ENCODE measurements at places on chromosomes 6 and 20.
A peak's percentile ranks its signal among the peaks of the same experiment; 100 is the strongest.

DNA sequence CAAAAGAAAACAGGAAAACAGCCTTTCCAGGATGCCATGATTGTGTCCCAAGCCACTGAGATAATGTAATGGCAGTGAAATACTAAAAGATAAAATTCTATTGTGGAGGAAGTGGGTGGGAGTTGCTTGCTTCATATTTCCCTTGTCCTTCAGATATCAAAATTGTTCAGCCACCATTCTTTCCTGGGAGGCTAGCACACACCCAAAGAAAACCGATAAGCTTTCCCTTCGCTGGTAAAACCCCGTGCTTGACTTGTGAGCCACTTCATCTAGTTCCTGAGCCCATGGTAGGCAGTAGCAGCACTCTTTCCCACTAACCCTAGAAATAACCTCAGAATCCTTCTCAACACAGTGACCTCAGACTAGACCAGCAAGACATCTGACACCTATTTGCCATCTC is 357.4 kb upstream of the PLCB4 start:
- DNase-seq: no peak

GRCh38 chr6:159077123-159077522 is 32.3 kb upstream of the TAGAP start:
- DNase-seq: peak; percentile 57

- DNase-seq: no peak
Measured at GRCh38 chr20:19915111-19915798, 101.9 kb upstream of the NAA20 start.

DNA sequence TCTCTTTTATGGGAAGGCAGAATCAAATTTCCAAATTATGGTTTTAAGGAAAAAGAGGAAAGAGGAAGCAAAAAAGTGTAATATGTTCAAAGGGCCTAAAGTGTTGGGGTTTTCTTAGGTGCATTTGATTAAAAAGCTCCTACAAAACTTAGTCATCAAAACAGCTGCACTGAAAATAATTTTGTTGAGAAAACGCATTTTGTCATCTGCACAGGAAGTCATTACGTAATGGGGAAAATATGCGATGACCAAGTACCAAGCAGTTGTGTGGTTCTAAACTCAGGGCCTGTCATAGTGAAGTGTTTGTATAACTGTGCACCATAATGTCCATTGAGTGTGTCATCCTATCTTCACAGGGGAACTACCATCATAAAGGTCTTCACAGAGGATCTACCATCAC is 15.6 kb downstream of the HAO1 start:
- no peak for DNase-seq

GRCh38 chr6:44779130-44779826 is 391.8 kb downstream of the CDC5L start:
- no peak for DNase-seq

DNA sequence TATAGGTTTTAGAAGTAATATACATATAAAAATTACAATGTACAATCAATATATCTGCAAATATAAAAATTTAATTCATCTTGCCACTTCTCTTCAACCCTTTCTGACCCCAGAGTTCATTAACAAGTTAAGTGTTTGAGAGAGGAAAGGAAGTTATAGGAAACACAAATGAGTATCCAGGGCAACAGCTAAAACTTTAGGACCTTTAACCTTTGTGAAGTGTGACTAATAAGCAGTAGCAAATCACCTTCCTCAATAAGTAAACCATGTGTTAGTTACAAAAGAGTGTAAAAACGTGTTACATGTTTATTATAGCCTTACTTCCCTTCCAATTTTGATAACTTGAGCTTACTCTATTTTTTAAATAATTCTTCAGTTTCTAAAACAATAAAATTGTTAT is 73.4 kb upstream of the SIM1 start:
- no peak for DNase-seq

GRCh38 chr6:42158011-42158410 is 15.2 kb upstream of the GUCA1A start:
- no peak for DNase-seq

- no peak for DNase-seq
Measured at GRCh38 chr6:67199425-67199824, 1435.7 kb upstream of the ADGRB3 start.

- DNase-seq: no peak
Measured at GRCh38 chr6:85252552-85252951, 197.3 kb upstream of the NT5E start.

- DNase-seq: no peak
Measured at GRCh38 chr6:160057080-160057479, 64.5 kb upstream of the SLC22A1 start.

- no peak for DNase-seq
Measured at GRCh38 chr20:24672181-24672880, 202.9 kb downstream of the SYNDIG1 start.

DNA sequence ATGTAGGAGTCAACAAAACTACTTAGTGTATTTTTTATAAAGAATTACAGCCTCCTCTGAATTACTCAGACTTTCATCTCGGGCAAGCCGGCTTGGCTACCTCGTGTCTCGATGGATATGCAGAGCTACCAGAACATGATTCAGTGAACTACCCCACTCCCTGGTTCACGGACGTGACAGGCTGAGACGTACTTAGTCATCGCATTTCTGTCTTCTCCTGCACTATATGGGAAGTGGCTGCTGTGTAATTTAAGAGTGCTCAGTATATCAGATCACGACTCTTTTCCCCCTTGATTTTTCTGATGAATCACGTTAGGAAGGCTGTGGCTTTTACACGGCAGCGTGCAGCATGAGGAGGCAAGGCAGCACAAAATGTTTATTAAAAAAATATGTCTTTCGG is 302.7 kb upstream of the ZFP64 start:
- peak; percentile 50 for DNase-seq

GRCh38 chr6:133730881-133731280 is 158.0 kb upstream of the TCF21 start:
- DNase-seq: no peak

DNA sequence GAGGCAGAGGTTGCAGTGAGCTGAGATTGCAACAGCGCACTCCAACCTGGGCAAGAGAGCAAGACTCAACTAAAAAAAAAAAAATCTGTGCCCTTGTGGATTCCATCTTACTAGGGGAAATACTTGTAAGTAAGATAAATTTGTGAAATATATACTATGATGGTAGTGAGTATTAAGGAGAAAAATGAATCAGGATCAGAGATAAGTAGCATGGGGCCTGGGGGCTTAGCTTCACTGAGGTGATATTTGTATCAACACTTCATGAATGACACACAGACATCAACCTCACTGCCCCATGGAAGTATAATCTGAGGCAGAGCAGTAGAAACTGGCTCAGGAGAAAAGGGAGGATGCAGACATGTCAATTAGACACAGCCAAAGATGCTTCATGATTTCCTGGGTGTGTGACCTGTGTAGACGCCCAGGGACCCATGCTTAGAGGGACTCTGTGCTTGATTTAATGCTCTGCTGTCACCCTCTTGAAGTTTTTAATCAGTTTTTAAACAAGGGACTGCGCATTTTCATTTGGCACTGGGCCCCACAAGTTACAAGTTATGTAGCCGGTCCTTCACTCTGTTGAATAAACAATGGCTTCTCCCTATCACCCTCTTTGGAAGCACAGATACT is 41.9 kb downstream of the PCNA start:
- peak; percentile 8 for DNase-seq

DNA sequence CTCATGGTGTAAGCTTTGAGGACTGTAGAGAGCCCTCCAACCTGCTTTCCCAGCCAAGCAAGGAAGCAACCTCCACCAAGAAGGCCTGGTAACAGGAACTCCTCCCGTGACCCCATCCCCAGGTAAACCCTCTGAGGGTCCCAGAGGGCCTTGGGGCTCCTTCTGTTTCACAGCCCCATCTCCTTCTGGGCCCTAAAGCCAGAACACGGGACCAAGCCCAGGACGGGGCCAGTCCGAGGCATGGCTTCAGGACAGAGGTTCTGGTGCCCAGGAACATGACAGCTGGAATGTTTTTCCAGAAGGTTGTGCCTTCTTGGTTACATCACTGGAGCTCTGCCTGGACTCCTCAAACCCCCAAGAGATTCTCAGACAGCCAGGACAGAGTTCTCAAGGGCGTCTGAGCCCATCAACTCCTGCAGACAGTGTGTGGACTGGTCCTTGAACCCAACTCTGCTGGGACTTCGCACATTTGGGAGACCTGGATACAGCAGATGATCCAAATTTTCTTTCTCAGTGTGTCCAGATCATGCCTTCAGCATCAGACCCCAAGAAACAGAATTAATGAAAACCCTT is 43.1 kb downstream of the RRBP1 start:
- no peak for DNase-seq

DNA sequence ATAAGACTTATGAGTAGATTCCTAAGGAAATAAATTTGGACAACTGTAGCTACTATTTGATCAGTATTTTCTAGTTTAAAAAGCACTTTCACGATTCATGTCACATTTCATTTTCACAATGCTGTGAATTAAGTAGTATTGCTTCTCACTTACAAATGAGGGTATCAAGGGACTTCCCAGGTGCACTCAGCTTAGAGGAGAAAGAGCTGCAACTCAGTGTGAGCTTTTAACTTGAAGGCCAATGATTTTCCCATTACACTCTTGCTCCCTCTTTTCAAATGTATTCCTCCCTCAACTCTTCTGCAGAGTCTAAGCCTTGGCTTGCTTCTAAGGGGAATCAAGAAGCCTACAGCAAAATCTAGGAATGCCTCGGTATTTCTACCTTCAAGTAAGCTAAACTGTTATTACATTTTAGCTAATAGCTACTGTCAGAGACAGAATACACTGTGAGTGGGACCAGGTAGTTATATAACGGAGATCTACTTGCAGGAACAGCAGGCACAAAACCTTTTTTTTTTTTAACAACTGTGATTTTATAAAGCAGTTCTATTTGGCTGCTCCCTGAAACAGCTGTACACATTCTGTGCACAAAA is 339.0 kb downstream of the SYNE1 start:
- no peak for DNase-seq

GRCh38 chr6:3440911-3441310 is 15.9 kb downstream of the SLC22A23 start:
- DNase-seq: no peak

DNA sequence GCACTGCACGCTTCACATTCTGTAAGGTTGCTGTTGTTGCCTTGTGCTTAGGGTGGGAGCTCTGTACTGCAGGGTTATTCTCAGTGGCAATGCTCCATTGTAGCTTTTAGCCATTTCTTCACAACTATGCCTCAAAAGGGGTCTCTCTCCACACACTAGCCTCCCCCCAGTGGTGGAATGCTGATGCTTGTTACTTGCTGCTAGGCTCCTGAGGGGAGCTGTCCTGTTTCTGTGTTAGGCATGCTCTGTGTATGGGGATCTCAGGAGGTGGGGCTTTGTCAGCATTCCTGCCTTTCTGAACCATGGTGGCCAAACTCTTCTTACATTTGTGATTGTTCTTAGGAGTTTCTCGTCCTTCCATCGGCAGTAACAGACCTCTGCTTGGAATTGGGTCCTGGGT is 18.8 kb downstream of the TMEM170B start:
- DNase-seq: no peak

- DNase-seq: peak; percentile 56
Measured at GRCh38 chr6:43733471-43734293, 36.3 kb upstream of the VEGFA start.

GRCh38 chr6:97021194-97021593 is 96.7 kb downstream of the KLHL32 start:
- DNase-seq: no peak

DNA sequence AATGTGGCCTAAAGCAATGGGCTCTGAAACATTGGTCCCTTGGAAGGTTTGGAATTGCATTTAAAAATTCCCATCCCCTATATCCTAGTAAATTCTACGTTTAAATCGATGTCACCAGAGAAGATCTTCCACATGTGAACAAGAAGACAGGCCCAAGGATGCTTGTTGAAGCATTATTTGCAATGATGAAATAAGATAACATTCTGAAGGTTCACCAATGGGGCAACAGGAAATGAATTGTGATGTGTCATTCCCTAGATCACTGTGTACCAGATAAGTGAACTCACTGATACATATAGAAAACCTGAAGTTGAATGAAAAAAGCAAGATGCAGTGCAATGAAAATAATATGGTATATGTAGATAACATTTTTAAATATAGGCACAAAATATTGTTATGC is 464.3 kb upstream of the BTBD3 start:
- DNase-seq: no peak

GRCh38 chr20:24098886-24099285 is 110.3 kb upstream of the GGTLC1 start:
- no peak for DNase-seq

- no peak for DNase-seq
Measured at GRCh38 chr6:72963946-72964345, 261.4 kb downstream of the KHDC1L start.

GRCh38 chr6:165962366-165962765 is 205.3 kb downstream of the TBXT start:
- DNase-seq: no peak

GRCh38 chr6:32424589-32425300 is 14.9 kb upstream of the HLA-DRA start:
- DNase-seq: no peak

DNA sequence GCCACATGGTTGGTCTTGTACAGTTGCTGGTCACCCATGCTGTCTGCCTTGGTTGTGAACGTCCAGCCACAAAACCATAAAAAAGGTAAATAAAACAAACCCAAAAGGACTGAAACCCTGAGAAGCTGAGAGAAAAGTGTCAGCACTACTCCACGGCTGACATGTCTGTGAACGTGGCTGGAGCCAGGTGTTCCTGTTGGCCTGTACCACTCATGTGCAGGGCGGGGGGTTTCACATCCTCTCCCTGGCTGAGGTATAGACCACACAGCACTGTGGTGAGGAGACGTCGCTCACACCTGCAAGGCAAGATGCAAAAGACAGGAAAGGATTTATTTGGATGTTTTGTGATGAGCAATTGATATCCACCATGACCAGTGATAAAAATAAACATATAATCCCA is 51.9 kb upstream of the MRPS10 start:
- no peak for DNase-seq

DNA sequence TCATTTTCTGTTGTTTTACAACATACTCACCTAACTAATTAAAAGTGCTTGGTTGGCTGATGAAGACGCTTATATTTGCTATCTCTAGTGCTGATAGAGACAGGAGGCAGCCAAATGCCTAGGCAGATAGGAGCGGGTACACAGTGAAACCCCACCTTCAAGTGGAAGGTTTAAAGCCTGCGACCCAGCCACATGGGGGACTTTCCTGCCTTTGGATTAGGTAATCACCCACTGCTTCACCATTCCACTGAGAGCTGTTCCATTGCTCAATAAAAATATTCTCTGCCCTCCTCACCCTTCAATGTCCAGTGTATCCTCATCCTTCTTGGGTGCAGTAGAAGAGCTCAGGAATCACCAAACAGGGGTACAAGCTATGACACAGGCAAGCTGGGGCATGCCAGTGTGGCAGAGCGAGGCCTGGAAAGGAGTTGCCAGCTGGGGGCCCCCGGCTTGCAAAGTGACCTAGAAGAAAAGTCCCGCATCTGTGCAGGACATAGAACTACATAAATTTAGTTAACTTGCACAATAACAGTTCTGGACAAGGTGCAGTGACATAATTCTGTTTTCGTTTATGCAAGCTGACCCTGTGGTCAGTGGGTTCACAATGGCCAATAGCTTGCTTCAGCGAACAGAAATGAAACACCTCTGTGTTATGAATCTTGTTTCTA is 112.0 kb upstream of the MLIP start:
- DNase-seq: no peak

DNA sequence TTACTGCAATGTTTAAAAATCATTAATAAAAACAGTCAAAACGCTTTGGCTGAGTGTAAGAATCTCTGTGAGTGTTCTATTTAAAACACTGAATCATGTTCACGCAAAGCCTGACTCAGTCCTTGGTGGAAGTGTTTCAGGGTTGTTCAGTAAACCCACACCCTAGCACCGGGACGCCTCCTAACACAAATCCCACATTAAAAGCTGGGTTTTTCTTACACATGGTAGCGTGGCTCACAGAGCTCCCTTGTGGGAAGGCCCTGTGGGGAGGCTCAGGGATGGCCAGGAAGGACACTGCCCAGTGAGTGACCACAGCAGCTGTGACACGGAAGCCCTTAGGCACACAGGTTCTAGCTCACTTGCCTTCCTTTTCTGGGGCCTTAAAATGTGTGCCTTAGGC is 80.2 kb downstream of the GMPR start:
- peak; percentile 51 for DNase-seq

All from activated naive CD4-positive, alpha-beta T cell treated with Interleukin-2 at 50 U/mL for 16 hours (primary cell).